ENCODE measurements at places on chromosomes 1 and 21.

GRCh38 chr1:203450001-203450400 lies 25.6 kb upstream of the PRELP start:
- DNase-seq, result no peak

GRCh38 chr1:239719642-239720258 lies 333.4 kb downstream of the CHRM3 start:
- no peak for DNase-seq

DNA sequence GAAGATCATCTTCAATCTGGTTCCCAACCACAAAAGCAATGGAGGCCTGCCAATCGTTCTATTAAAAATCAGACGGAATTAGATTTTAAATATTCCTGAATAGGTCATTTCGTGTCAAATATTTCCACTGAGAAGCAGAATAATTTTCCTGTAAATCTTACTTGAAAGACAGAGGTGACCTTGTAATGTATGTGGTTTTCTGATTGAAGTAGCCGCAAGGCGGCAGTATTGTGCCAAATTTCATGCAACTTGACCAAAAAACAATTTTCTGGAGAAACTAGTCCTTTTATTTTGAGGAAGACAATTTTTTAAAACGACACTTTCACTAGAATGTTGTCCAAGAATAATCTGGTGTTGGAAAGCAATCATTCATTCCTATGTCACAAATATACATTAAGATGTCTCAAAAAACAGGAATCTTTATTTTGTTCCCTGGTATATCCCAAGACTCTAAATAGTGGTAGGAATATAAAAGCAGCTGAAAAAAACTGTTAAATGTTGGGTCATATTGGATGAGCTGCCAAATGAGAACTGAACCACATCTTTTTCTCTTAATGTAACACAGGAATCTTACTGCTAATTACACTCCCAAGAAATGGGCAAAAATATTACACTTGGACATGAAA lies 33.6 kb downstream of the SPAG17 start:
- DNase-seq, result peak; percentile 83

DNA sequence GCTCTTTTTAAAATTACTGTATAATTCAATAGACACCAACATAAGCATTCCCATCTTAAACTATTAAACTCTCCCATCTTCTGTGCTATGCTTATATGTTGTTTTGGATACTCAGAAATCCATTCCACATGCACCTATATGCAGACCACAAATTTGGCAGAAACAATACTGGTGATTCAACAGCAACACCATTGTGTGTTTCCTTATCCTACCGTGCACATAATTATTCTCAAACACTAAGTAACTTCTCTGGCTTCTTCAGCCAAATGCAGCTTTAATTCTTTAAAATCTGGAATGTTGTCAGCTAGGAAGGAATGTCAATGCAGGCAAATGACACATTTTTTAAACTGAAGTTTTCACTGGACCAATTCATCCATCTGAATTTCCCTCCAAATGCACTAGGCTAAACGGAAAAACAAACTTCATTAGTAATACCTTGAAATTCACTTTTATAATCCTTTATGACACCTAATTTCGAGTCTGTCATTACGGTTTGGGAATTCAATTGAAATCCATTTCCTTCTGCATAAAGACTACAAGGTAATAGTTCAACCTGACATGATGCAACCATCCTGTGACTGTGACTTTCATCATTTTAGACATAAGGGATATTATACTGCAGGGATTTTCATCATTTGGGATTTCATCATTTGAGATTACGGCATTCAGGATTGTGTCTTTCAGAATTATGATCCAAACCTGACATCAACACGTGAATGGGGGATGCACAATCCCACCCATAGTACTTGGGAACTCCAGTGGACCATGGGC lies 308.5 kb downstream of the LTN1 start:
- DNase-seq, result no peak

DNA sequence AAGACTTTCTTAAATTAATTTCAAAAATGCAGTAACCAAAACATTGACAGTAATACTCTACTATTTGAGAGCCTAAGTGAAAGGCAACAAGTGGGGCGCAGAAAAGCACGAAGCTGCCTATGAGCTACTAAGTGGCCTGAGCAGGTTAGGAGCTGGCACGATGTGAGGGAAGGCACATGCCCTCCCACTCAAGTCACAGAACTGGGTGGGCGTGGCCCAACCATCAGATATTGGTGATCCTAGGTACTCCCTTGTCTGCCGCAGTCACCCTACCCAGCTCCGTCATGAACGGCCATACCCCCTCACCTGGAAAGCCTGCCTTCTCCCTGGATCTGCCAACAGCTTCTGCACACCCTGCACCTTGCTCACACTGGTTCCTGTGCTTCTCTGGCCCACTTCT lies 40.8 kb downstream of the SSBP3 start:
- no peak for DNase-seq

- DNase-seq, result no peak
Measured at GRCh38 chr1:35768350-35769187, 1.2 kb downstream of the CLSPN start.

GRCh38 chr1:206496131-206496793 lies 11.1 kb upstream of the RASSF5 start:
- DNase-seq, result no peak

DNA sequence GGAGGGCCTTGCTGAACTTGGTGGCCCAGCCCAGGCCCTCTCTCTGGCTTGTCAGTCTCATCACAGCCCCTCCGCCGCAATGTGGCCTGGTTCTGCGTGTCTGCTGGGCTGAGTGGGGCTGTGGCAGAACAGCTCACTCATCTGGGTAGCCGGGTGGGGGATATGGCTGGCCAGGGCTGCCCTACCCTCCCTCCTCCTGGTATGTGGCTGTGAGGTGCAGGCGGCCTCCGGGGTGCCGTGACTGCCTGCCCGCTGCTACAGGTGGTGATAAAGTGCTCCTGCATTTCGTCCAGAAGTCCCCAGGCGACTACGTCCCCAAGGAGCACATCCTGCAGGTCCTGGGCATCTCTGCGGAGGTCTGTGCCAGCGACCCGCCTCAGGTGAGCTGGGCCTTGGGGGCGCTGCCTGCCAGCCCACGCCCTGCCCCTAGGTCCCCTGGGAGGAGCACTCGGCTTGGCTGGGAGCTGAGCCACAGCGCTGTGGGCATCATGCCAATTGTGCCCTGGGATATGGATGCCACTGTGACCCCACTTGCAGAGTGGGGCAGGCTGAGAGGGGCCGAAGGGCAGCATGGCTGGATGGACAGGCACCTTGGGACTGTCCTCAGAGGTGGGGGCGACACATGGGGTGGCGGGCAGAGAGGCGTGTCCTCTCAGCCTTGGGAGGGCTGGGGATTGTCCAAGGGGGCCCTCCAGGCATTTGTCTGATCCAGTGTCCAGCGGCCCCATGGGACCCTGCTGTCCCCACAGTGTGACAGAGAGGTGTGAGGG lies 2.3 kb downstream of the PRXL2B start:
- no peak for DNase-seq

All from hindlimb muscle (tissue), 1 donor.